ENCODE measurements at places on chromosomes 11 and 22.
A peak's percentile ranks its signal among the peaks of the same experiment; 100 is the strongest.

GRCh38 chr11:15565880-15566279 is 451.2 kb downstream of the INSC start:
- no peak for DNase-seq

DNA sequence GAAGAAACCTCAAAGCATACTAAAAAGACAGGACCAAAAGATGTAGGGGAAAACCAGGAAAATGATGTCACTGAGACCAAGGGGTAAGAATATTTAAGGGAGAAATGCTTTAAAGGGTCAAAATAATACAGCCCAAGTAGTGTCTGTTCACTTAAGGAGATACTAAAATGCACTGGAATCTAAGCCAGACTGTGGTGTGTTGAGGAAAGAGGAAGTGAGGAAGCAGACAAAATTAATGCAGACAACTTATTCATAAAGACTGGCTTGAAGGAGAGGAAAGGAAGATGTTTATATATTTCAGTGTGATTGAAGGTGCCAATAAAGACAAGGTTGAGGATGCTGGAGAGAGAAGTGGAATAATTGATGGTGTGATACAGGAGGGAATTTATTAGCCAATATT is 15.7 kb downstream of the ZNF215 start:
- DNase-seq = no peak

- DNase-seq = no peak
These were observed 696 bp upstream of the MARK2 start for GRCh38 chr11:63838150-63838677.

DNA sequence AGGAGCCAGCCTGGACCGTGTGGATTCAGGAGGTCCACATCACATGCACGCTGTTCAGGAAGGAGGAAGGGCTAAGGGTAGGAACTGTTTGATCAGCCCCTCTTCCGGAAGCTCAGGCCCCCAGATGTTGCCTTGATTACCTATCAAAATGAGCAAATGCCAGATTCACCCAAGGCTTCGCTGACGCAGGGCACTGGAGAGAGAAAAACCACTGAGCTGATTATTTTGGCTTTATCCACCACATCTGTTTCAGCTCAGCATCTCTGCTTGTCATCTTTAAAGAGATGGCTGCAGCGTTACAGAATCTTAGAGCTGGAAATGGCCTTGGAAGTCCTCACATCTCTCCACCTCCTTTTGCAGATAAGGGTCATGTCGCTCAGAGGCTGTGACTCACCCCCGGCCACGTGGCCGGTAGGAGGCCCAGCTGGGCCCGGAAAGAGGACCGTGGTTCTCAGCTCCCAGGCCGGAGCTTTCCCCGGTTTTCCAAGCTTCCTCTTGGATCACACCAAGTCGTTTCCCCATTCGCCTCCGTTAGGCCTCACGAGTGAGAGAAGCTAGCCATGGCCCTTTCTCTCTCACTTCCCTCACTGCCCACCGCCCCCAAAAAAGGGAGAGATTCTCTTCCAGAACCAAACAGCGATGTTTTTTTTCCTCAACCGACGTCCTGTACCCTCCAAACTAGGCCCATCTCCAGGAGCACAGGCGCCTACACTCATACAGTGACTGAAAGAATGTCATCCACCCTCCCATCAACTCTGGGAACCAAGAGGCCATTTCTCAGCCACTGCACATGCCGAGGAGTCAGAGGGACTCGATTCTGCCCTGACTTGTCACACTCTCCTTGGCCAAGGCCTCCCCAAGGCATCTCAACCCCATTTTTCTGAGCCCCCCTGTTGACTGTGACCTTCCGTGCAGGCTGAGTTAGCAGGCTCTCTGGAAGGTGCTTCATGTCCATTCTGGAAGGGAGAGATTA is 37.6 kb downstream of the LIF start:
- DNase-seq = no peak

DNA sequence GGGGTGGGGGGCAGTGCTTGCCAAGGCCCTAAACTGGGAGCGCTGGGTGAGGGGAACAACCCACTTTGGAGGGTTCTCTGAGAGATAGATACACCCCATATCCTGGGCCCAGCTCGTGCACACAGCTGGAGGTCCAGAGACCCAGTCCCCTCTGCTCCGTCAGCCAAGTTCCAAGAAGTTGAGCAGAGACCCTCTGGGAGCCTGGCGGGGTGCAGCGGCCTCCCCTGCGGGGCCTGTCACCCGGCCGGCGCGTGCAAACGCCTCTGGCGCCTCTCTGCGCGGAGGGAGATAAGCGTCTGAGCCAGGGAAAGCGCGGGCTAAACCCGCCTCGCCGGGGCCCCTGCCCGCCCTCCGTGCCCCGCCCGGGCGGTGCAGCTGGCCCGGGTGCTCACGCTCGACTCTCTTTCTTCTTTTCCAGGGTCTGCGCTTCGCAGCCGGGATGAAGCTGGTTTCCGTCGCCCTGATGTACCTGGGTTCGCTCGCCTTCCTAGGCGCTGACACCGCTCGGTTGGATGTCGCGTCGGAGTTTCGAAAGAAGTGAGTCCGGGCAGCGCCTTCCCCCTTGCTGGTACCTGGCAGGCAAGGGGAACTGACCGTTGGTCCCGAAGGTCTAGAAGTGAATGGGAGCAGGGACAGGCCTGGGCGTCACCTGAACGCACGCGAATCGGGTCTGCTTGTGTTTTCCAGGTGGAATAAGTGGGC is 540 bp downstream of the ADM start:
- no peak for DNase-seq

DNA sequence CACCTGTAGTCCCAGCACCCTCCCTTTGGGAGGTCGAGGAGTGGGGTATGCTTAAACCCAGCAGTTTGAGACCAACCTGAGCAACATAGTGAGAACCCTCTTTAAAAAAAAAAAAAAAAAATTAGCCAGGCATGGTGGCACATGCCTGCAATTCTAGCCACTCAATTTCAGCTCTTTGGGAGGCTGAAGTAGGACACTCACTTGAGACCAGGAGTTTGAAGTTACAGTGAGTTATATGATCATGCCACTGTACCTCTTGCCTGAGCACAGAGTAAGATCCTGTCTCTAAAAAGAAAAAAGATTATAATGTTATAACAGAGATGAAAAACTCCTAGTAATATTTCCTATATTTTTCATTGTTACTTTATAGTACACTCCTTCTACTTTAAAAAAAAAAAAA is 23.9 kb downstream of the PIK3C2A start:
- no peak for DNase-seq

GRCh38 chr11:65297026-65297672 is 17.5 kb upstream of the CDC42EP2 start:
- DNase-seq = no peak

DNA sequence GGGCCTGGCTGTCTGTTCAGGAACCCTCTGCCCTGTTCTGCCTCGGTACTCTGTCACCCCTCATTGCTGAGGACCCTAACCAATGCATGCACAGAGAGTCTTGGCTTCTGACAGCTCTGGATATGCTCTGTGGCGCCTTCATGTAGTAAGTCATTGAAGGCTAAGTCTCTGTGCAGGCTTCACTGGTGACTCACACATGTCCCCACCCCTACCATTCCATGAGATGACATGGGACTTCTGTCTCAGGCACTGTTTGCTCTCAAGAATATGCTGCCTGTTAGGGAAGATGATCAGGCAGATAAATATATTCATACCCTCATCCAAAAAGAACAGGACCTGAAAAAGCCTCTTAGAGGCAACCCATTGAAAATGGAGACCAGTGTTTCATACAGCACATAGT is 43.6 kb upstream of the HORMAD2 start:
- no peak for DNase-seq

DNA sequence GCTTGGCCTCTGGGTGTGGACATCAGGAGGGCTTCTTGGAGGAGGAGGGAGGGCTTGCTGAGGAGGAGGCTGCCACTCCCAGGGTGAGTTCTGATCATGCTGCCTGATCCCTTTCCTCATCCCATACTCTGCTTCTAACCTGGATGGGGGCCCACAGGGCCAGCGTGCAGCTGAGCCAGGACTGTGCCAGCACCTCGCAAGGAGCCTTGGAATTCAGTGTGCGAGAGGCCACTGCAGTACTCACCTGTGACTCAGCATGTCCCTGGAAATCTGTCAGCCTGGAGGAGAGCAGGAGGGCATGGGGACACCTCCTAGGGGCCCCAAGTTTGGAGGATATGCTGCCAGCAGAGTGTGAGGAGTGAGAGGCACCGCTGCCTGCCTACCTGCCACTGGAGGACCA is 4.2 kb upstream of the GAB4 start:
- DNase-seq = no peak

DNA sequence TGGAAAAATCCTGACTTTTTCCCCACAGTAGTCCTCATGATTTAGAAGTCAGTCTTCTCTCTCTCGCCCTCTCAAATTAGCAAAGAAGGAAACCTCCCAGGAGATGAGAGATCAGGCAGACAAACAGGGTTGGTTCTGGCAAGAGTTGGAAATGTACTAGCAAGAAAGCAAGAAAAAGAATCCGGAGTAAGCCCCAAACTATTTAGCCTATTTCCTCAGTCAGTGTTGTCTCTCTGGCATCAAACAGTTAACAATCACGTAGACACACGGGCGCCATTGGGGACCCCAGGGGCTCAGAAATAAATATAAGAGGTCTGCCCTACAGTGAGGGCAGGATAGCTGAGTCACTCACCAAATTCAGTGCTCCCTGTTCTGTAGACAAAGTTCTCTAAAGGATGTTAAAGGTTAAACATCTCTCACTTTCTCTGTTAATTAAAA is 4.7 kb downstream of the C11orf52 start:
- DNase-seq = no peak

- no peak for DNase-seq
These were observed 8.2 kb upstream of the PRR5 start for GRCh38 chr22:44693756-44694155.

- no peak for DNase-seq
These were observed 4.6 kb downstream of the OR4C45 start for GRCh38 chr11:50037251-50037650.

DNA sequence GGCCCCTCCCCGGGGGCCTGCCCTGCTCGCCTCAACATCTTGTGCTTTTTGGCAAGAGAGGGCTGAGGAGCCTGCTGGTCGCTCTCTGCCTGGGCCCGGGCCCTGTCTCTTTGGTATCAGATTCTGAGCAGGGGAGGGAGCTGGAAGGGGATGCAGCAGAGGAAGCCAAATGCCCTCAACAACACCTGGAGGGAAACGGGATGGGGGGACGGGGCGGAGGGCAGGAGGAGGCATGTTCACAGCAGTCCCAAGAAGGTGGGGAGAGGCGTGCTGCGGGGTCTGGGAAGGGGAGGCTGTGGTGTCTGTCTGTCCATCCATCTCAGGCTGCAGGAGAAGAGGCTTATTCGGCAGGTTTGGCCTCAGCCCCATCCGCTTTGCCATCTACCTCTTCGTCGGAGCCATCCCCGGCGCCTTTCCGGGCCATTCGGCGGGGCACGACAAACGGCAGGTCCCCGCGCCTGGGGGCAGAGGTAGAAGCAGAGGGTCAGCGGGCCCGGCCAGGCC is 29.4 kb downstream of the APOL1 start:
- DNase-seq = no peak

GRCh38 chr22:50136581-50137015 is 33.9 kb upstream of the PANX2 start:
- DNase-seq = no peak

- DNase-seq = no peak
These were observed 9.0 kb upstream of the COMT start for GRCh38 chr22:19932367-19933206.

DNA sequence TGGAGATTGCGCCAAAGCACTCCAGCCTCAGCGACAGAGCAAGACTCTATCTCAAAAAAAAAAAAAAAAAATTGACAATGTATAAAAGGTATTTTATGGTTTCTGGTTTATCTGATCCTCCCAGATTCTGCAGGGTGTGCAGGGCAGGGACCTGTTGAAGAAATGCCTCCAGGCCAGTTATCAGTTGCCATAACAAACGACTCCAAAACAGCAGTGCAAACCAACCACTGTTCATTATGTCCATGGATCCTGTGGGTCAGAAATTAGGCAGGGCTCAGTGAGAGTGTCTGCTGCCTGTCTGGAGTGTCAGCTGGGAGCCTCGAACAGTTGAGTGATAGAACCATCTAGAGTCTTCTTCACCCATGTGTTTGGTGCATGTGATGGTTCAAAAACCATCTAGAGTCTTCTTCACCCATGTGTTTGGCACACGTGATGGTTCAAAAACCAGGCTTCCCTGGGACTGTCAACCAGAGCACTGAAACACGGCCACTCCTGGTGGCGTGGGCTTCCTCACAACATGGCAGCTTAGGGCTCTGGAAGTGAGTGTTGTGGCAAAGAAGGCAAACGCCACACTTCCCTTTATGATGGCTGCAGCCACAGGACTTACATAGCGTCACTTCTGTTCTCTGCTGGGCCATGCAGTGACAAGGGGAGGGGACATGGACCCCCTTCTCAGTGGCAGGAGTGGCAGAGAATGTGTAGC is 115.1 kb upstream of the CRYBB3 start:
- no peak for DNase-seq

- DNase-seq = no peak
These were observed 49.6 kb upstream of the GLYAT start for GRCh38 chr11:58781345-58781744.

DNA sequence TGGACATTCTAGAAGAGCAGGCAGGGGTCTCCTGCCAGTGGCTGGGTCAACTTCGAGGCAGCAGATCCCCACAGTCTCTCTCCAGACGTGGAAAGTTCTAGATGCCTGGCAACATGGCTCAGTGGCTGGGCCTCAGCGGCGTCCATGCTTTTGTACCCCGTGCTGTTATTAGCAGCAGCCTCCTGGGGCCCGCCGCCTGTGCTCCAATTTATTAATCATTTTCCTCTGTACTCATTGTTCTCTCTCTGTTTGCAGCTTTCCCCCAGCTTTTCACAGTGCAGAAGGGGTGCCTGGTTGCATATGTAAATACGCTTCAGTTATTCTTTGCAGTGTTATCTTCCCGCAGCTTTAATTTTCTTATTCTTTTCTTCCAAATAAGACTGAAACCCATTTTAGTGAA is 515.1 kb downstream of the TBC1D22A start:
- DNase-seq = no peak

- DNase-seq = no peak
These were observed 66.7 kb downstream of the EFCAB6 start for GRCh38 chr22:43745411-43745770.

- DNase-seq = peak; percentile 70
These were observed 1.7 kb upstream of the SCO2 start for GRCh38 chr22:50526834-50527801.

DNA sequence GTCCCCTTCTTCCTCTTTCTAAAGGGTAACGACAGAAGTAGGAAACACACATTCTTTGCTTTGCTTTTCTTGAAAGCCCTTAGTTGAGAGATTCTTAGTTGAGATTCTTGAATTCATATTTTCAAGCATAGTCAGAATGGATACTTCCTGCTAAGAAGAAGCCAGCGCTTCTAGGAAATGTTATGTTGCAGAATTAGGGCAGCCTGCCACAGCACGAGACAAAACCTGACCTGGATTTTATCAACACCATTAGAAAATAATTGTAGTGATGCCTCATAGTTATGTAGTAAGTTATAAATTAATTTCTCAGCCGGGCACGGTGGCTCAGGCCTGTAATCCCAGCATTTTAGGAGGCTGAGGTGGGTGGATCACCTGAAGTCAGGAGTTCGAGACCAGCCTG is 37.9 kb upstream of the NUP160 start:
- DNase-seq = peak; percentile 54

Measured in activated CD4-positive, alpha-beta T cell treated with anti-CD3 and anti-CD28 coated beads, Interleukin-2, Interleukin-4, amounts not matched to agents 100 ng/mL and 50 ng/mL, durations not matched to agents 16 hours and 8 hours (primary cell).